ENCODE measurements at places on chromosomes 12 and 14.

DNA sequence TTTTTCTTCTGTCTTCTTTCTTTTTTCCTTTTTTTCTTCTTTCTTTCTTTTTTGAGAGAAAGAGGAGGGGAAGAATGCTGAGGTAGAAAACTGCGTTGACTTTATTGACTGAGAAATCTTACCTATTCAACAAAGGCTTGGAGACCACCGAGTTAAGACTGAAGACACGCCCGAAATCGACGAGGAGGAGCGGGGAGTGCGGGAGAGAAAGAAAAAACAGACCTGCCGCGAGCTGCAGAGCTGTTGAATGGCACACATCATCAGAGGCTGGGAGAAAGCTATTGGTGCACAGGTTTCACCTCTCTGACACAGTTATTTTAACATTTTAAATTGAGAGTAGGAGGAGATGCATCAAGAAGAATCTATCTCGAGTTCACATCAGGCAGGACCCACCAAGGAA is 5.1 kb downstream of the ASCL1 start:
- DNase-seq: no peak

- no peak for DNase-seq
Observed at GRCh38 chr12:6823182-6824084, 1.8 kb downstream of the GPR162 start.

- DNase-seq: no peak
Observed at GRCh38 chr12:97292588-97292987, 170.0 kb upstream of the RMST start.

- peak; percentile 6 for DNase-seq
Observed at GRCh38 chr14:38931969-38932652, 170.9 kb downstream of the SEC23A start.

DNA sequence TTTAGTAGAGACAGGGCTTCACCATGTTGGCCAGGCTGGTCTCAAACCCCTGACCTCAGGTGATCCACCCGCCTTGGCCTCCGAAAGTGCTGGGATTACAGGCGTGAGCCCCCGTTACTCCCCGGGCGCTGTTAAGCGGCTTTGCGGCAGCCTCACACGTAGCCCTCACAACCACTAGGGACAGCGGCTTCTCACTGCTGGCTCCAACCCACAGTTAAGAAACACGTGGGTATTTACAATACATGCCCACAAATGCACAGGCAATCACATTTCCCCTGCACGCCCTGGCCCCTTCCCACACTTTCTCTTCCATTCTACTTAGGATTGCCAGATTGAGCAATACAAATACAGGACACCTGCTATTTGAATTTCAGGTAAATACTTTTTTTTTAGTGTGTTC is 37.0 kb upstream of the EIF5 start:
- no peak for DNase-seq

DNA sequence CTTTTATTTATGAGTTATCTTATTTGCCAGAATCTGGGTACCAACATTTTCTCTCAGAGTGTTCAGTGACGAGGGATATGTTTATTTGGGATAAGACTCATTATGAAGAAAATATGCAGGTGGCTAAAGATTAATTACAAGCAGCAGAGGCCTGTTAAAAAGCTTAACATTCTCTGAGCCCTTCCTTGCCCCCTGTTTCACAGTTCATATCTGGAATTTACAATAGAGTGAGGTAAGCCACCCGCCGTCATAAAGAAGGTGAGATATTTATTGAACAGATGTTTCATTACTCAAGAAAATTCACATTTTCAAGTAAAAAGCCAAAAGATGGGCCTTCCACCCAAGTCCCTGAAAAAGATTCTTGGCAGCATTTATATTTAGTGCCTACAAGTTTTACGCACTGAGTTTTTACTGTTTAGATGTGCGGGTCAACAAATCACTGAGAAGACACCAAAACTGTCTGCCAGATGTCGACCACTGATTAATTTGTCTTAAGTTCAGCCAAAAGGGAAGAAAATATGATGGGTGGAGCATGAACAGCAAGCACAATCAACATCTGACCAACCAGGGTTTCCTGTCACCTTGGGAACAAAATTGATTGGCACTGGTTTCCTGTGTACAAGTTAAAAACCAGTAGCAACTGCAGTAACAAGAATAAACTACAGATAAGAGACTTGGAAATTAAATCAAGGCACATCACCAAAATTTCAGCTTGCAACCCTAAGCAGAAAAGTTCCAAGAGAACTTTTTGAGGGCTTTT is 85.5 kb upstream of the PTPRB start:
- DNase-seq: no peak

GRCh38 chr14:58145936-58146335 is 6.1 kb downstream of the ARMH4 start:
- DNase-seq: no peak

DNA sequence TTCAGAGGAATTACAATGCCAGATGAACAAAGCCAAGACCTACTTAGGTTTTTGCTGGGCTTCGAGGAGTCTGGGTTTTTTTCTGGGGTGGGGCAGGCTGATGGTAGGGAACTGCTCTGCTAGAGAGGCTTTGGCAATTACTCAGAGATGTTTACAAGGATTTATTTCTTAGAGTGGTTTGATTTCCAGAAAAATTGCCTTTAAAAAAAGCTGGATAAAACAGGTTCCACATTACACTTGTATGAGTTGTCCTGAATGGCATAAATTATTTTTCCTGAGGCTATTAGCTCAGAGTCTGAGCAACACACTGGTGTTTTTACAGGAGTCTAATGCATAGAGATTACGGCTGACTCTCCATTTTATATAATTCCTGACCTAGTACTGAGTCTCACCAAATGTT is 118.5 kb upstream of the FRMD6 start:
- DNase-seq: peak; percentile 99

- DNase-seq: no peak
Observed at GRCh38 chr12:131908092-131909080, 14.0 kb downstream of the ULK1 start.

- no peak for DNase-seq
Observed at GRCh38 chr14:99080306-99080705, 191.7 kb downstream of the BCL11B start.

DNA sequence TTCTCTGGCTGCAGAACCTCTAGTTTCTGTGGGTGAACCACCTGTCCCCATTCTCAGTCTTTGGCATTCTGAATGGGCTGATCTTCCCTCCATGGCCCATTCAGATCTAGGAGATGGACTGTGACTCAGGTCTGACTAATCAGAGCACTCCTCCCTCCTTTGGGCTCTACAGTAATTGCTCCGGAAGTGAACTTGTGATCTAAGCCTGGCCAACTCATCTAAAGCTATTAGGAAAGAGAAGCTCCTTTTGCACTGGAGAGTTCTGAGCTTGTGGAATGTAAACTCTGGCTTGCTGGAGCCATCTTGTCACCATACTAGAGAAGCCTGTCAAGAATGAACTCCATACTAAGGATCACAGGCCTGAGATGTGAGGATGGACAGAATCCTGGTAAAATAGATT is 168.2 kb downstream of the SUDS3 start:
- no peak for DNase-seq

DNA sequence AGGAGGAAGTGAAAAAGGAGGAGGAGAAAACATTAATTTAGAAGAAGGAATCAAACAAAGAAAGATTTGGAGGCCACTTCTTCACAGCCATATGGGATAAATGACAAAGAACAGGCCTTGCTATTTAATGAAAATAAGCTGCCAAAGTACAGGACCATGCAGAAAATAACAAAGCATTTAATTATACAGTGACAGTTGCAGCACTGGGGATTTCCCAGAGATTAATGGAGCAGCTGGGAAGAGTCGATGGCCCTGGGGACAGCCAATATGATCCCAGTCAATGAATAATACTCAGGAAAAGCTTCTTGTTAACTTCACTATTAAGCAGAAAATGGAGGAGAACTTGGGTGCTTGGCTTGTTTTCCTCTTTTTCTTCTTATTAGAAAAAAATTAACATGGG is 34.6 kb downstream of the RERG start:
- no peak for DNase-seq

GRCh38 chr14:61145903-61146481 is 135.1 kb downstream of the TMEM30B start:
- DNase-seq: peak; percentile 74

DNA sequence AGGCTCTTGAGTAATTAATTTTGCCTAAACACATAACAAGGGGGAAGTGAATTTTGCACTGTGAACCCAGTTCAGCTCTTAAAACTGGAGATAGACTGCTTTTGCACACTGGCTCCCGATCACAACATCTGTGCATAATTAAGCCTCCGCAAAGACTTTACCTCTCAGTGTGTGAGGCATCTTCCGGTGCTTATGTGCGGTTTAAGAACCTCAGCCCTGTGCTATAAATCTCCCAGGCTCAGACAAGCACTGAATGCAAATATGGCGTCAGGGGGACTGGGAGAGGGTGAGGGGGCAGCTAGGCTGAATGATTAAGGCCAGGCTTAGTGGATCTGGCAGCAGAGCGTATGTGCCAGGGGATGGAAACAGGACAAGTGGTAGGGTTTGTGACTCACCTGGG is 103.3 kb downstream of the ADCK1 start:
- no peak for DNase-seq

GRCh38 chr14:61609191-61609843 is 86.0 kb upstream of the HIF1A start:
- no peak for DNase-seq

GRCh38 chr12:112331886-112332285 is 50.3 kb downstream of the HECTD4 start:
- DNase-seq: no peak

- DNase-seq: no peak
Observed at GRCh38 chr14:68772761-68773381, 20.0 kb downstream of the ZFP36L1 start.

DNA sequence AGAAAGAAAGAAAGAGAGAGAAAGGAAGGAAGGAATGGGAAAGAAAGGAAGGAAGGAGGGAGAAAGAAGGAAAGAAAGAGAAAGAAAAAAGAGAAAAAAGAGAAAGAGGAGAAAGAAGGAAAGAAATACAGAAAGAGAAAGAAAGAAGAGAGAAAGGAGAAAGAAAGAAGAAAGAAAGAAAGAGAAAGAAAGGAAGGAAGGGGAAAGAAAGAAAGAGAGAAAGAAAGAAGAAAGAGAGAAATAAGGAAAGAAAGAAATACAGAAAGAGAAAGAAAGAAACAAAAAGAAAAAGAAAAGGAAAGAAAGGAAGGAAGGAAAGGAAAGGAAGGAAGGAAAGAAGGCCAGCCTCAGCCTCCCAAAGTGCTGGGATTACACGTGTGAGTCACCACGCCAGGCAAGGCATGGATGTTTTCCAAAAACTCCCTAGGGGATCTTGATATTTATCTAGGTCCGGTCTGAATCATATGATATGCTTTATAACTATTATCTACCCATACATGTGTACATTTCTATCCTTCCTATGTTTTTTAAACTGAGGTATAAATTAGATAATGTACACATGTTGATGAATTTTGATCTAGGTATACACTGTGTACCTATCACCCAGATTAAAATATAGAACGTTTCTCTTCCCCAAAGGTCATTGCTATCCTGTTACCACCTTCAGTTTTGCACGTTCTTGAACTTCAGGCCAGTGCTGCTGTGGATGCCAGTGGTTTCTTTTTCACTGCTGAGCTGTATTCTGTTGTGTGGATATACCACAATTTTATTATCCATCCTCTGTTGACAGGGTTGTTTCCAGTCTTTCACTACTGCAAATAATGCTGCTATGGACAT is 177.9 kb downstream of the RBM19 start:
- peak; percentile 44 for DNase-seq

DNA sequence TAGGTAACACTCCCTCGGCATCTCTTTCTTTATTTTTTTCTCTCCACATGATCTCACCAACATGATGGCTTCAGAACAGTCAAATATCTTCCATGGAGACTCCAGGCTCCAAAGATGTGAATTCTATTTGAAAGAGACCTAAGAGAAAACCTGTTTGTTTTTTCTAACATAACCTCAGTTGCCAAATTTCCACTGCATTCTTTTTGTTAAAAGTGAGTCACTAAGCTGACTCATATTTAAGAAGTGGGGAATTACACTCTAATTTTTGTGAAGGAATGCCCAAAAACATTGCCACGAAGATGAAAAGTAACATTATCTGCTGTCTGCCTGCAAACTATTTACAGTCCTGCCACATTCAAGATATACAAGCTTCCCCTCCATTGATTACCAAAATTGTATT is 1337.6 kb downstream of the LRFN5 start:
- no peak for DNase-seq

DNA sequence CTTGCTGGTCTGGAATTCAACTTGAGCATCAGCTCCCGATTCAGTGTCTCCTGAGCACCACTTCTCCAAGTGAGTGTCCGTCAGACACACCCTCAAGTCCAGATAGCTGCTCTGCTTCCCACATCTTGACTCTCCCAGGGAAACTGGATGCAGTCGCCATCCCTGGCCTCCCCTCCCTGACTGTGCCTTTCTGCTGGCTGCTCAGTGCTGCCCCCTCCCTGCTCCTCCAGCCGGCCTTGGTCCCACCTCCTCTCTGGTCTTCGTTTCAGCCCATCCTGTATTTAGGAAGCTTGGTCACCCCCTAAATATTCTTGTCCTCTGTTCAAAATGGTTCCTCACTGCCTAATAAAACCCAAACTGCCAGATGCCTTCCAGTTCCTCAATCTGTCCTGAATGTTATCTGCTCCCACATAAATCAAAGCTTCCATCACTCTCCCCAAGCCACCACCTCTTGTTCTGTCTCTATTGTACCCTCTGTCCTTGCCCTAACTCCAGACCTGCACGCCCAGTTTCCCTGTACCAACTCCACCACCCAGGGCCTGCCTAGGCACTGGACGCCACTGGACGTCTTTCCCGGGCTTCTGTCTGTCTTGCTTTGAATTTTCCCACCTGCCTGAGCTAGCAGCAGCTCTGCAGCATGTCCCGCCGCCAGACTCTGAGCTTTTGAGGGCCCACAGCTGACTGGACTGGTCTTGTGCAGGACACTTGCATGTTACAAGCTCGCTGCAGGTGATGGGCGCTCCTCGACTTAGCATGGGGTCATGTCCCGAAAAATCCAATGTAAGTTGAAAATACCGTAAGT is 33.8 kb downstream of the CCDC92 start:
- DNase-seq: no peak

DNA sequence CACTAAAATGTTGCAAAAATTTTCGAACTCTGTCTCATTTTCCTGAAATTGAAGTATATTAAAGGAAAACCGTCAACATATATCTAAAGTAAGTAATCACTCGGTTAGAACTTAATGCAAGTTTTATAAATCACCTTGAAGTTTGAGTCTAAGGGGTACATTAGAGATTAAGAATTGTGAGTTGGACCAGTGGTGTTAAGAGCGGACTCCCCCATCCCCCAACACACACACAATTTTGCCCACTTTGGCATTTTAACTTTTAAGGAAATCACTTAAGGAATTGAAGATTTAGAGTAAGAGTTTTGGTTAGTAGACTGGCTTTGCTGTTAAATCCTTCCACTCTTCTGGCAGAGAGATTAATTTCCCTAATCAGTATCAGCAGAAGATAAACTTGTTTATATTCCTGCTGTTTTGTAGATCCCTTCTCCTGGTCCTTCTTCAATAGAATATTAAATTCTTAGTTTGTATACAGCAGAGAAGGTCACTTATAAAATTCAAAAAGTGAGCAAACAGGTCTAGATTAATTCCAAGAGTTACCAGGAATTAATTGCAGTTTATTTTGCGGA is 1.5 kb downstream of the HIF1A start:
- DNase-seq: no peak

- no peak for DNase-seq
Observed at GRCh38 chr12:84551373-84551772, 361.2 kb downstream of the SLC6A15 start.

Measured in foreskin keratinocyte (primary cell).